Right lobe of liver (tissue), 6 donors: ENCODE measurements at places on chromosomes 6 and 20.

- no peak for DNase-seq
These were observed 38.9 kb upstream of the SNAP25 start for GRCh38 chr20:10179574-10180298.

DNA sequence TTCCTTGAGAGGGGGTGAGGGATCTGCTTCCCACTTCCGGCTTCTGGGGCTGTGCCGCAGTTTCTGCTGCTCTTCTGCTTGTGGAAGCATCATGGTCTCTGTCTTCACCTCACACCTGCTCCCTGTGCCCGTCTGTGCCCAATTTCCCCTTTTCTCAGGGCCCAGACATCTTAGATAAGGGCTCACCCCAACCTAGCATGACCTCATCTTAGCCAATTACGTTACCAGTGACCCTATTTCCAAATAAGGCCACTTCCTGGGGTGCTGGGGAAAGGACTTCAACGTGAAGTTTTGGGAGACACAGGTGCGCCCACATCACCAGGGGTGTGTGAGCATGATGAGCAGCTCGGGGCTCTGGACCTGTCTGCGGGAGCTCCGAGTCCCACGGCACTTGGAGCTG is 20.7 kb upstream of the RBBP8NL start:
- no peak for DNase-seq

DNA sequence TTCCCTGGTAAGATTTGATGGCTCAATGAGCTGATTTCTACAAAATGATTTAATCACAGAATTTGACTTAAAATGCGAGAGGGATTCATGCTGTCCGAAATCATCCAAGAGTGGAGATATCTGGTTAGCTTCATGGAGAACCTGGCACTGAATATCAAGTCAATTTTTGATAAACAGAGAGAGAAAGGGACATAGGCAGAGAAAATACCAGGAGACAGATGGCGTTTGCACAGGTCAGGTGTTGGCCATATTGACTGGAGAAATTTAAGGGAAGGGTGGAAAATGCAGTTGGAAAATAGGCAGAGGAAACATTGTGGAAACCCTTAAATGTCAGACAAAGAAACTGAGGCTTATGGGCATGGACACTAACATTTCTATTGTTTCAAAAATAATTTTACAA is 47.0 kb downstream of the BCAS1 start:
- DNase-seq = no peak

- DNase-seq = no peak
These were observed 137.7 kb upstream of the AKAP12 start for GRCh38 chr6:151101816-151102694.

DNA sequence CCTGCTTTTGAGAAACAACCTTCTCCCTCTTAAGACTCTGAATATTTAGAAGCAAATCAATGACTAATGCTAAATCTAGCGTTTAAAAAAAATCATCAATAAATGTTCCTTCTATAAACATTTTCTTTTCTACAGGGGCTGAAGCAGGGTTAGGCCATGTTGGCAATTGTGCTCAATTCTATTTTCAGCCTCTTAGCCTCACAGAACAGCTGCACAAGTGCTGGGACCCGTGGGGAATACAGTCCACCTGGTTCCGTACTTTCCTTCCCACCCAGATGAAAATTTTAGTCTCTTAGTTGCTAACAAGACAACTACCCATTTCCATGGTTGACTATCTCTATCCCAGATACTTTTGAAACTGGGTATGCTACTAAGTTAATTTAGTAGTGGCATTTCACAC is 138.6 kb downstream of the RPS12 start:
- DNase-seq = no peak

DNA sequence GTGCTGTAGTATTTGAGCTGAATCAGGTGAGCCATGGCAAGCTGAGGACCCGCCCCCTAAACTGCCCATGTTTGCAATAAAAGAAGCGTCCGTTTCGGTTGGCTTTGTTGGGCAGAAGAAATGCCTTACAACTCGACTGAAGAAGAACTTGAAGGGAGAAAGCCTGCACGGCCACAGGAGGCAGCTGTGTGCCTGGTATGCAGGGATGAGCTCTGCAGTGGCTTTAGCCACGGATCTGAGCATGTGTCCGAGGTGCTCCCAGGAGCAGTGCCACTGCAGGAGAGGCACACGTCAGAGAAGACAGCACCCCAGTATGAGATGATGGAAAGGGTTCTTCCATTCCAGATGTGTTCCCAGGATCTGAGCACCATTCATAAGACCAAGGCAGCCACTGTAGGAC is 23.5 kb downstream of the KIZ start:
- no peak for DNase-seq

- DNase-seq = no peak
These were observed 115.1 kb upstream of the ARID1B start for GRCh38 chr6:156662025-156662445.

DNA sequence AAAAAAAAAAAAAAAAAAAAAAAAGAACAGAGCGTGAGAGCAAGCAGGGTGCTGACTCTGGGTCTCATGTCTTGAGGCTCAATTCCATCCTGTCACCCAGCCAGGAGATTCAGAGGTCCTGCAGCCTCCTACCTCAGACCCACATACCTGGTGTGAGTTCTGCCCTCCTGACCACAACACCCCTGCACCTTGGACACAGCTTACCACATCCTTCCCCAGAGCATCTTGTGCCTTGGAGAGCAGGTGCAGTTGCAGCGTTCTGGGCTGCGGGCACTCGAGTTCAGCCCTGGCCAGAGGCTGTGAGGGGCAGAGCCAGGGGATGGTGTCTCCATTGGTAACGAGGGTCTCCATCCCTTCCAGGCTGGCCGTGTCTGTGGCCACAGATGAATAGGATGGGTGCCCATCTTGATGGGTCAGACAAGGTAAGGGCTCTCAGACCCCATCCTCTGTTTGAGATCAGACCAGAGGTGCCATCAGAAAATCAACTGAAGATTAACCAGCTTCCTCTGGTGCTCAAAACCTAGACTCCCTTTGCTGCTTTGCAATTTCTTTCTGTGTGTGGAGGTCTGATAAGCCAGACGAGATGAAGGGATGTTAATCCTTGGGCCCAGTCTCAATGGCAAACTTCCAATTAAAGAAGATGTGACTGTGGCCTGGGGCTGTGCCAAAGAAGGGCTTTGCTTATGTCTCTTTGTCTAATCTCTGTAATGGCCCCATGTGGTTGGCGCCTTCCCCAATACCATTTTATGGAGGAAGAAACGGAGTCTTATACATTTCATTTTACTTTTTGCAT is 14.7 kb upstream of the ZNF831 start:
- no peak for DNase-seq

GRCh38 chr6:108336971-108337370 is 42.1 kb downstream of the AFG1L start:
- DNase-seq = no peak

DNA sequence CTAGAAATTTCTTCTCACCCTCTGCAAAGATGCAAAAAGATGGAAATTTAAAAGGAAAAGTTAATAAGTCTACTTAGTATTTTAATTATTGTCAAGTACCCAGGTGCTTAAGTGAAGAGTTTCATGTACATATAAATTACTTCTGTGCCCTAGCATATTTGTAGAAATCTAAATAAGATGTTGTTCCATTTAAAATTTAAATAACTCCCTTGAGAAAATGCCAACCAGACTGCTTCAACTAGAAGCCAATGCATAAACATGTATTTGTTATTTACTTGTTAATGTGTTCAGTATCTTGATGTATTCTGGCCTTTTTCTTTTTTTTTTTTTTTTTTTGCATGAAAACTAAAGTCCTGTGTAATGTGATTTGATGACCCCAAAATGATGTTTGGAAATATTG is 6.3 kb upstream of the TMEM244 start:
- no peak for DNase-seq

- no peak for DNase-seq
These were observed 82.2 kb downstream of the COL19A1 start for GRCh38 chr6:69948479-69949114.

- no peak for DNase-seq
These were observed 252.2 kb downstream of the ADGB start for GRCh38 chr6:146850981-146851380.

- no peak for DNase-seq
These were observed 158.3 kb upstream of the JAG1 start for GRCh38 chr20:10832141-10832540.

DNA sequence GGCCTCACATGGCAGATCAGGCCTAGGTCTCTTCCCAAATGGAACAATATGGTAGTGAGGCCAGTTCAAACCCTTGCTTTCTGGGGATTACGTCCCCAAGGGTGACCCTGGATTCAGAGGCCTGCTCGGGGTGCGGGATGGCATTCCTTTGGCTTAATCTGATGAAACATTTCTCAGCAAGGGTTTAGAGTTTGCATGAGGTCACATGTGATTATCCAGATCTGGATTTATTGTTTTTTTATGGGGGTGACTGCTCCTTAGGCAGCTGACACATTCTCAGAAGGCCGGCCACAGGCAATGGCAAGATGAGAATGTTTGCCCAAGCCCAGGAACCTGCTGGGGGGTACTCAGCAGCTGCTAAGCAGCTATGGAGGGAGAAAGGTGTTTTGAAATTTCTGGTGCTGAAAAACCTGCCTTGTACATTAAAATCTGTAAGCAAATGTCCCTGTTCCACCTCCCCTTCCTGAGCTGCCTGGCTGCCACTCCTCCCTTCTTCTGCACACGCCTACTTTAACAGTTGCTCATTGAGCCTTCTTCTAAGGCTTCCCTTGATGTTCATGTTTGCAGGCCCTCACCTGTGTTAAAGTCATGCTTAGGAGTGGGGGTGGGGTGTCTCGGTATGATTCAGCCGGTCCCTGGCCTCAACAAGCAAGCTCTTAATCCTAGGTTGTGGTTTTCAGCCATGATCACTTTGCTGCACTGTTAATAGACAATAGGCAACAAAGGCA is 37.9 kb upstream of the FUCA2 start:
- no peak for DNase-seq

DNA sequence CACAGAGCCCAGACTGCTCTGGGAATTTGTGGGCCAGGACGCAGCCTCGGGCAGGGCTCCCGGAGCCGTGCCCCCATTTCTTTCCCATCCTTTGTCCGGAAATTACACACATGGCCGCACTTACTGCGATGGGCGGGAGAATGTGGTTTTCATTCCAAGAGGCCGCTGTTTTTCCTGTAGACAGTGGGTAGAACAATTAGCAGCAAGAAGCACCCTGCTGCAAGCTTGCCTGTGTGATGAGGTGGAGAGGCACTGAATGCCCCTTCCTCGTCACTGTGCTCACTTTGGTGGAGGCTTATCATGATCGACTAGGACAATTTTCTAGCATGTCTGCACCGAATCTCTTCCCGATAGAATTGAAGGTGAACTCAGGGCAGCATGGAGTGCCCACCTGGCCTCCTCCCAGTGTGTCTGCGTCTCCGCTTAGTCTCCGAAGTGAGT is 102.8 kb downstream of the DACT2 start:
- no peak for DNase-seq

DNA sequence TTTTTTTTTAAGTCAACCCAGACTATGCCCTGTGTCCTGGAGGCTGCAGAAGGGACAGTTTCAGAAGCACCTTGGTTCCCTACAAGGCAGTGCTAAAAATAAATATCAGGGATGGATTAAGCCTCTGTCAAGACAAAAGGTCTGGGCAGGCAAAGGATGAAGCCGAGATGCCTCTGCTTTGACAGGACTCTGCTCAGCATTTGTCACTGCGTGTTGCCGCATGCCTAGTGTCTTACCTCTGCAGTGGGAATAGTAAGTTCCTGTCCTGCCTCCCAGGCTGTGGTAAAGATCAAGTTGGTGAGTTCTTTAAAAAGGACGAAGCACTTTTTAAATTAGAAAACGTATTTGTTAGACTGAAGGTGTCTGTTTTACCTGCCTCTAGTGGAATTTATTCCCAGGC is 15.1 kb downstream of the AAR2 start:
- DNase-seq = no peak

DNA sequence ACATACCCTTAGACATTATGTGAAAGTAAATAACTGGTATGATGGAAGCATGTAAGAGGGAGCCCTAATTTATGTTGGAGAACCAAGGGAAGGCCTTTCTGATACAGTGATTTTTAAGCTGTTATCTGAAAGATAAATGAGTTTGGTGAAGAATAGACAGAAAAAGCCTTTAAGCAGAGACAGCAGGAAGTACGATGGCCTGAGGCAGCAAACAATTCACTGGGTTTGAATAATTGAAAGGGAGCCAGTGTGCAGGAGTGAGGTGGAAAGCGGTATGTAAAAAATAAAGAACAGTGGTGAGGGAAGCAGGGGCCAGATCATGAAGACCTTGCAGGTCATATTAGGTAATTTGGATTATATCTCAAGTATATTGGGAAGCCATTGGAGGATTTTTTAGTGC is 4.1 kb upstream of the RAB23 start:
- no peak for DNase-seq

- no peak for DNase-seq
These were observed 98.5 kb downstream of the HDGFL1 start for GRCh38 chr6:22667855-22668254.

- no peak for DNase-seq
These were observed 1.4 kb downstream of the NKX2-4 start for GRCh38 chr20:21395666-21396598.

GRCh38 chr20:2469991-2470422 is 582 bp downstream of the SNRPB start:
- DNase-seq = peak; percentile 53

DNA sequence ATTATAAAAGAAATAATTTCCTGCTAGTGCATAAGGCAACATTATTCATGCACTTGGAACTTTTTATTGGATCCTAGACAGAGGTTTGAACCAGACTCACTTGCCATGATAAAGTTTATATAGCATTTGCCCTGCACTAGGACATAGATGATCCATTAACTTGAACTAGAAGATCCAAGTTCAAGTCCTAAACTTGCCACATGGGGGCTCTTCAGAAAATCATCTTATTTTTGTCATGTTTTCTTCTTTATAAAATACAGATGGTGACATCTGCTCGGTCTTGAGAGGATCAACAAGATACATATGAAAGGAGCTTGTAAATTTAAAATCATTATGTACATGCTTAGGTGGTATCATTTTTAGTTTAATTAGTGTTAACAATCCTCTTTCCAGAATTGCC is 94.5 kb downstream of the SIM1 start:
- no peak for DNase-seq

- no peak for DNase-seq
These were observed 350.9 kb upstream of the NRSN1 start for GRCh38 chr6:23775127-23775526.

DNA sequence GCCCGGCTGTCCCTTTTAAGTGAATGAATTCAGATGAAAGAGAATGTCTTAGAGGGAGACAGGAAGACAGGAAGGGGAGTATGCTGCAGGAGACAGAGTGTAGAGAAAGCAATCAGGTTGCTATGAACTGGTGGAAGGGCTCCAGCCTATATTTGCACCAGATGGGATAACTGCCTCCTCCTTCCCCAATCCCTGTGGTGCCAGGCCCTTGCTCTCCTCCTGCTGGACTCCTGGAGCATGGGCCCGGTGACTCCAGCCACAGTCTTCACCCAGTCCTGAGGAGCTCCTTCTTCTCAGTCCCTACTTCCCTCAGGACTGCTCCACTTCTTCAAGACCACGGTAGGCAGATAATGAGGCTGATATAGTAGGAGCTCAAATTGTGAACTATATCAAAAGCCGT is 91.8 kb downstream of the TMEM200A start:
- no peak for DNase-seq
